ENCODE measurements at places on chromosomes 7 and 10. TPM values are rescaled to one million over a fixed set of nuclear protein-coding genes. Genes with fewer than 3 reads are reported as not detected.
A peak's percentile ranks its signal among the peaks of the same experiment; 100 is the strongest.

DNA sequence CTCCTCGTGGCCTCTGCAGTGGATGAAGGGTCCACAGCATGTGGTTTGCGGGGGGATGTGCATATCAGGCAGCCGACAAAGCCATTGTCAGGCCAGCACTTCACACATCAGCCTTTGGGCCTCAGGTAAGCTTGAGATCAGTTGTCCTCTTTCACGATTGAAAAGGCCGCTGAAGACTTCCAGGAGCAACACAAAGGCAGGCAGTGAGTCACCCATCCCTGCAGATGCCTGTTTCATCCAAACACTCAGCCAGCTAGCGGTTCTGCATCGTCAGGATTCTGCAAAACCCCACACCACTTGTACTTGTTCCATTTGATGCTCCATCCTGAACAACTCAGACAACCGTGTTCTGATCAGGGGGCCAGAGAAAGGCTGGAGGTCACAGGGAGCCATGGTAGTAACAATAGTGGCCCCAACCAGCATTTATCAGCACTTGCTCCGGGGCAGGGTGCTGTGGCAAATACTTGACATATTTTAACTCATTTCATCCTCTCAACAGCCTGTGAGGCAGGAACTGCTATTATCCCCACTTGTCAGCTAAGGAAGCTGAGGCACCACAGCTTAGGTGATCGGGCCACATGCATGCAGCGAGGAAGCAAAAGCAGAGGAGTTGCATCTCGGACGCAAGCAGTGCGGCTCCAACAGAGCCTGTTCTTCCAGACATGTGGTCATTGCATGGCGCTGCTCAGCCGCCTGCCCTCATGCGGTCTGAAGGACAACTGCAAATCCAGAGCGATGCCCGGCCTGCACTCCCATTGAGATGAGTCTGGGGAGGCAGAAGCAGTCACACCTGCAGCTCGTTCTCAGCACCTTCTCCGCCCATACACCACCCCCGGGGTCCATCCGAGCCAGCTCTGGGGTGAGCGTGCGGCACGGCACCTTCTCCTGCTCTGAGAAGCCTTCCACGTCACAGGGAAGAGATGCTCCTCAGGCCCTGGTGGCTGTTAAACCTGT, 144.9 kb downstream of the PAXIP1 start:
- no peak for DNase-seq
- H3K27ac ChIP-seq: no peak overlapping the region
- no peaks in the 10 kb centered on the region for H3K4me1 ChIP-seq
- H3K27me3 ChIP-seq: no peaks in the 10 kb centered on the region
- no peaks in the 10 kb centered on the region for H3K36me3 ChIP-seq

- no peaks in the 10 kb centered on the region for H3K36me3 ChIP-seq
- no peak overlapping the region for H3K27ac ChIP-seq
- peaks cover 9% of the 10 kb centered on the region for H3K4me1 ChIP-seq
Measured at GRCh38 chr10:15864419-15864818, 4.1 kb upstream of the MINDY3 start.

DNA sequence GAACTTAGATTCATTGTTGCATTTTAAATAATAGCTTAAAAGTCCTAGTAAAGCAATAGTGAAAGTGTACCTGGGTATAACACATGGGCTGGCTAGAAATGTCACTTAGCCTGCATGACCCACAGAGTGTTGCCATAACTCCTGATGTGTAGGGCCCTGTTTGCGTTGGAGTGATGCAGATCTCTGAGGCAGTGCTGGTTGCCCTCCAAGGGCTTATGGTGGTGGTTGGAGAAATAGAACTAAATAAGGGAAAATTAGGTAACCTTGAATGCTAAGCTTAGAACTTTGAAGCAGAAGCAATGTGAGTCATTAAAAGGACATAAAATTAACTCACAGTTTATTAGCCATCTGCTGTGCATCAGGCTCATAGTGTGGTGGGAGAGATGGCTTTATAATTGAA, 105.7 kb downstream of the CCNY start:
- H3K27me3 ChIP-seq: 0 out of 2 replicates have a peak, but pooled peaks cover 3% of the 10 kb centered on the region
- no peak overlapping the region for H3K4me3 ChIP-seq
- DNase-seq: no peak
- no peaks in the 10 kb centered on the region for H3K36me3 ChIP-seq
- no peaks in the 10 kb centered on the region for H3K4me1 ChIP-seq

GRCh38 chr7:142812437-142813215, 41.9 kb downstream of the PRSS2 start:
- H3K4me3 ChIP-seq: no peak overlapping the region
- H3K36me3 ChIP-seq: no peaks in the 10 kb centered on the region
- H3K27ac ChIP-seq: no peak overlapping the region
- DNase-seq: no peak

- H3K4me3 ChIP-seq: no peak overlapping the region
- DNase-seq: no peak
- H3K27ac ChIP-seq: no peak overlapping the region
- no peaks in the 10 kb centered on the region for H3K4me1 ChIP-seq
- no peaks in the 10 kb centered on the region for H3K27me3 ChIP-seq
Measured at GRCh38 chr10:42769673-42770072, 12.9 kb upstream of the BMS1 start.

GRCh38 chr7:25303281-25304181, 75.2 kb upstream of the NPVF start:
- H3K36me3 ChIP-seq: no peaks in the 10 kb centered on the region
- no peak overlapping the region for H3K4me3 ChIP-seq
- H3K27me3 ChIP-seq: no peaks in the 10 kb centered on the region

DNA sequence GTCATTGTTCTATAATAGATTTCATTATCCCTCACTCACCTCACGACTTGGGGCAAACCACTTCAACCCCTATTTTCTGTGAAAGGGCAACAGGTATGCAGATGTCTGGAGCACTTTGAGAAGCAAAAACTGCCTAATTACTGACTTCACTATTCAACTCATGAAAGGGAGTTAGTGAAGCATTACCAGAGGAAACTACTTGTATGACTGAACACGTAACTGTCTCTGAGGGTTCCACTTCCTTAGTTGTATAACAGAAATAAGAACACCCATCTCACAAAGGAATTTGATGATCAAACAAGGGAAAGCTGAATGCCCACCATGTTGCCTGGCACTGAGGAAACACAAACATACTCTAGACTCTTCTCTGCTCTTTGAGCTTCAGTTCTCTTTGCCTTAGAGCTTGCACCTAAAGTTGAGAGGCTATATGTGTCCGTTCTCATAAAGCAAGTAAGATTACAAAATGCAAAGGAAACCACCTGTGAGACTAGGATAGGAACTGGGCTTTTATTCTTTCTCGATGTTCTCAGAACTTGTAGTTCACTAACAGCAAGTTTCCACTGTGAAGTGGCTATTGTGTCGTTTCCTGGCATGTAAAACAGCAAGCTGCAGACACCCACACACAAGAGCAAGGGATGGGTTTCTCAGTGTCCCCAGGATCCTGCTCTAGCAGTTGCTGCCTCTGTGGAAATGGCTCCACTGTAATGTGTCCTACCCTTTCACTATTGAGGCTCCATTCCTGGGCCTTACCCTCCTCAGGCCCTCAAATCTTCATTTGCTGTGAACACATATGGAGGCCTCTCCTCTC, 2.6 kb downstream of the TMEM243 start:
- H3K4me3 ChIP-seq: peak overlapping the region; percentile 83
- peak; percentile 79 for DNase-seq
- no peaks in the 10 kb centered on the region for H3K27me3 ChIP-seq
- H3K36me3 ChIP-seq: peaks cover 15% of the 10 kb centered on the region

The SPDYE1 gene
- not detected for total RNA-seq

The OPN4 gene
- total RNA-seq: not detected

The PITX3 gene
- total RNA-seq: not detected

The MTERF1 gene
- total RNA-seq: 25.5 TPM

Data from Karpas-422 (cell line).